ENCODE measurements at places on chromosomes 2 and 18.

GRCh38 chr2:56211048-56211447 lies 27.3 kb downstream of the CCDC85A start:
- DNase-seq = no peak

- no peak for DNase-seq
Measured at GRCh38 chr18:63987743-63988142, 17.9 kb downstream of the SERPINB8 start.

DNA sequence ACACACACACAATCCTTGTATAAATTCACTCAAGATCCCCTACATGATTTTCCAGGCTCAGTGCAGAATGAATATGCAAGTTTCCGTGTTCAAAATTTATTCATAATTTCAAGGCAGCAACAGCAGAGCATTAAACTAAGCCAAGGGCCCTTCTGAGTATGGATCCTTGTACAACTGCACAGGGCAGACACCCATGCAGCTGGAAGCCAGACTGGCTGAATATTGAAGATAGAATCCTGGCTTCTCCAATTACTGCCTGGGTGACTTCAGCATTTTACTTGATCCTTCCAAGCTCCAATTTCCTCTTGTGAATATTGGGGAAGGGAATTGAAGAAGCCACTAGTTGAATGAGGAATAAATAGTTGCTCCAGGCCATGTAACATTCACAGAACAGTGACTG lies 267.9 kb upstream of the REG3G start:
- DNase-seq = no peak

DNA sequence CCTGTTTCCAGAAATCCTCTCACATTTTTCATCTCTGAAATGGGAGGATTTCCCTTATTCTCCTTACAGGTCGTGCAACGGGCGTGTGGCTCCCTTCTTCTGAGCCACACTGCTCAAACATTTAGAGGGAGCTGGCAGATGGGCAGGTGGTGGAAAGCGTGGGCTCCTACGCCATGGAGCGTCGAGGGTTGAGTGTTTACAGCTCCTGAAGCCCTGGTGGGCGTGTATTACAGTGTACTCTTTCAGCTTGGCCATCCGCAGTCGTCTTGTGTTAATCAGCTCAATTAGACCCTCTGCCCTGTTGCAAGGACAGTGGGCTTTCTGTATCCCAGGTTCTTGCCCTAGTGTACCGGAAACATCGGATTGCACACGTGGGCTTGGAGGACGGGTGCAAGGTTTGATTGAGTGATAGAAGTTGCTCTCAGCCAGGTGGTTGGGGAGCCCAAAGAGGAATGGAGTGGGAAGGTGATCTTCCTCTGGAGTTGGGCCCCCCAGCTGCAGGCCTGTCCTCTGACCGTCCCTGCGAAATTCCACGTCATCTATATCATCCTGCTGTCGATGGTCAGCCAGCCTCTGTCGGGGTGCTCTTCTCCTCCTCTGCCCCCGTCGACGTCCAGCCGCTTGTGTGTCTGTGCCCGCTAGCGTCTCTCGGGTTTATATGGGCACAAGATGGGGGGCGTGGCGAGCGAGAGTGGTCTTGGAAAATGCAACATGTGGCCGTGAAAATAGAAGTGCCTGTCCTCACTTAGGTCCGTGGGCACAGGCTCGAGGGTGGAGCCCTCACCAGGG lies 120.3 kb upstream of the DSEL start:
- DNase-seq = no peak

DNA sequence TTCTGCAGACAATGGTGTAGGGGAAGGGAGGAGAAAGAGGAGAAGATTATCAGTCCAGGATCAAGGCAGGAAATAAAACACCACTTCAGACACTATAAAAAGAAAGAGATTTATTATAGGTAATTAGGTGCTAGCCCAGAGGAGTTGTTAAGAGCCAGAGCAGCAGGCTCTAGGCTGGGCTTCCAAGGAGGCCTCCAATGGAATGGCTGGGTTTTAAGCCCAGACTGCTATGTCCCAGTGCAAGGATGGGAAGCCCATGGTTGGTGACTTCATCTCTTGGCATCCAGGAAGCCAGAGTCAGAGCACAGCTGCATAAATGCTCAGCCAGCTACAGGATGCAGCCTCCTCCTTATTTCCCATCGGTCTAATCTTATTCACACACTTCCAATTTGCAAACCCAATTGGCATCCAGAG lies 95.6 kb downstream of the LAMA3 start:
- DNase-seq = no peak

- no peak for DNase-seq
Measured at GRCh38 chr2:46410273-46411244, 68.8 kb upstream of the TMEM247 start.

- no peak for DNase-seq
Measured at GRCh38 chr2:183782436-183782835, 658.2 kb downstream of the NUP35 start.

DNA sequence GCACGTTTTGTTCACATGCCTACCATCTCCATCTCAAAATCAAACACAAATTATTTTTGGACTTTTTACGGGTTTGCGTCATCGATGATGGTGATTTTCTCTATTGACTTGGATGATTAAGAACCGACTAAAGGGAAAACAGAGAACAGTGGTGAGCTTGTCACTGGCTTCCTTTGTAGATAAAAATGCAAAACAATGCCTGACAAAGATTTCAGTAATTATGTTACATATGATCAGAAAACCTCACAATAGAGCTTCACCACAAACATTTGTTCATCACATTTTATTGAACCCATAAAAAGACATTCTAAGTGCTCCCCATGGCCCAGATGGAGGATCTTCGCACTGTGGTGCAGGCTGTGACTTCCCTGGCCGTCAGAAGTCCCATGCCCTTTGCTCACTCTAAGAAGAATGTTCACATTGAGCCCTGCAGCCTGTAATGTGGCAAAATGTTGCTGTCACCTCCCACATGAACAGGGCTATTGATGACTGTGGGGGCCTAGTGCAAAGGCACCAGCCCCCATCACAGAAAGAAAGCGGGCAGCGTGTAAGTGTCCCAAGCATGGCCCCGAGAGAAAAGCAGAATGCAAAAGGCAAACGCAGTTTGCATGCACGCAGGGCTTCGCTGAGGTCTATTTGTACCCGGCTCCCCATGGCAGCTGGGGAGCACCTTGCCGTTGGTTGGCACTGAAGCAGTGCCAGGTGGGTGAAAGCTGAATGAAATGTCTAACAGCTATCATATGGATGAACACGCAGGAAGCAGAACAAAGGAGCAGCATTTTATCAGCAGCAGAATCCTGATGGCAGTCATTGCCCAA lies 60.6 kb downstream of the BCL2 start:
- no peak for DNase-seq

GRCh38 chr2:105470979-105471378 lies 72.1 kb upstream of the FHL2 start:
- no peak for DNase-seq

GRCh38 chr2:5389740-5390139 lies 302.4 kb upstream of the SOX11 start:
- DNase-seq = no peak

- no peak for DNase-seq
Measured at GRCh38 chr2:40488927-40489677, 37.2 kb upstream of the SLC8A1 start.

DNA sequence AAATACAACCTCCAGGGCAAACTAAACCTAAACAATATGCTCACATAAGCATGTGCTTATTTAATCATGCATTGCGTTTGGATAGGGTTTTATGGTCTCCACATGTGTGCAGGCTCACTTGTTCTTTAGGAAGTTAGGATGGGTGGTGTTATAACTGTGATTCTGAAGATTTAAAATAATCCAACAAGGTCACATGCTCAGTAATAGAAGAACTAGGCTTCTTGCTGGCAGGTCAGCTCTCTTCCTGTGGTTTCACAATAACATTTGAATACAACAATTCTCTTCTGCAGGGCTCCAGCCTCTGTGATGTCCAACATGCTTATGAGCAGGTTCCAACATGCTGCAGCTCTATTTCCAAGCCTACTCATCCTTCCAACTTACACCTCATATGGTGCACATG lies 84.0 kb downstream of the MYL12B start:
- DNase-seq = no peak

DNA sequence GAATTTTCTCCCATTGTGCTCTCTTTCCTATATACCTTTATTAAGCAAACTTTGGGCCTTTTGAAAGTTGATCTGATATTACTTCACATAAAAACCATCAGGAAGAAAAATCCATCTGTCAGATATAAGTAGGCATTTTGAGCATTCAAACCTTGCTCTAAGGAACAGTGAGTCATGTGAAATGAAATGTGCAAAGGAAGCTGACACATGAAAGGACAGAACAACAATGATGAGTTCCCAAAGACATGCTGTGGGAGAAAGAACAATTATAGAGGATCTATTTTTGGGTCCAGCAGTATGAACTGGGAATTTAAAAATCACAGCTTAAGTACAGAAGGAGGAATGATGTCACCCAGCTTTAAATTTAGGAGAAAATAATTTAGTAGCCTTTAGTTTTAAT lies 18.1 kb downstream of the CALCRL start:
- DNase-seq = no peak

GRCh38 chr2:120562218-120563005 lies 173.3 kb upstream of the GLI2 start:
- no peak for DNase-seq

- DNase-seq = no peak
Measured at GRCh38 chr18:49185623-49186022, 234.9 kb upstream of the SMAD7 start.

All from neuronal stem cell (in vitro differentiated cells).